ENCODE measurements at places on chromosomes 2 and 18.

DNA sequence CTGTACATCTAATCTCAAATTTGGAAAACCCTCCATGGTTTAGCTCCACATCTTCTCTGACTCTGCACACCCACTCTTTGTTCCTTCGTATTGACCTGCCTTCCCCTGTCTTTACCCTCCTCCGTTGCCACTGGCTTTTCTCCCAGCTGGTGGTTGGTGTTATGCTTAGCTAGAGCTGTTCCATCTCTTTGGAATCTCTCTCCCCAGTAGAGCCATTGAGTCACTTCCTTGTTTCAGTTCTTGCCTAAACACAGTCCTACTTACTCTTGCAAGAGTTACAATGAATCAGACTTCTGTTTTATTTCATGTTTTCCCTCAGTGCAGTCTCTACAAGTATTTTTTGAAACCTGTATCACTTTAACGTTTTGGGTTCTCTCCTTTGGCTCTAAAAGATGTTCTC is 263.9 kb downstream of the LTBP1 start:
- no peak for DNase-seq

DNA sequence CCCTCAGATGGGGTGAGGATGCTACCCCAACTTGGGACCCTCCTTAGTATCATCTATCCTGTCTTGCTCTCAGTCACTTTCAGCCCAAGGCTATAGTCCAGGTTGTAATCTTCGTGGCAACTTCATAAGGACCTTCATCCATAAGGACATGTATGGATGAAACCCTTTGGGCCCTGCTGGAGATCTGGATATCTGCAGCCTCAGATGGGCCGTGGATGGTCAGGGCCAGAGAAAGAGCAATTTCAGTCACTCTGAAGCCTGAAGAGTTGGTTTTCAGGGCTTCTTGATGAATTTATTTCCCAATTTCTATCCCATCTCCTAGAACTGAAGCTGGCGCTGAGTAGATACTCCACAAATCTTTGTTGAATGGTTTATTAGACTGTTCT is 28.7 kb downstream of the RHOB start:
- no peak for DNase-seq

GRCh38 chr2:218083352-218083676 is 14.3 kb downstream of the RUFY4 start:
- no peak for DNase-seq

DNA sequence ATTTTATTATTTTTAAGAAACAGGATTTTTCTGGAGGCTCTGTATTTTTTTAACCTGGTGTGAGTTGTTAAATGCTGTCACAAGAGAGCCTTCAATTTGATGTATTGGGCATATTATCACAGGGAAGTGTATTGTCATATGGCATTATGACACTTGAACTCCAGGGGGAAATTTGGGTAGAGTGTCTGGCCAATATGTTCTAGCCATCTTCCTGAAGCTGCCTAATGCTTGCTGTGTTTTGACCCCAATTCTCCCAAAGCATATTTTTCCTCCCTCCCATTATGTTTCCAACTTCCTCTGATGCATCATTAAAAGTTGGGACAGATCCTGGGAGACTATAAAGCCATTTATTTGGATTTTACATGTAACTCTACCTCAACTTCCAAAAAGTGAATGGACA is 214.1 kb upstream of the SESTD1 start:
- DNase-seq = no peak

DNA sequence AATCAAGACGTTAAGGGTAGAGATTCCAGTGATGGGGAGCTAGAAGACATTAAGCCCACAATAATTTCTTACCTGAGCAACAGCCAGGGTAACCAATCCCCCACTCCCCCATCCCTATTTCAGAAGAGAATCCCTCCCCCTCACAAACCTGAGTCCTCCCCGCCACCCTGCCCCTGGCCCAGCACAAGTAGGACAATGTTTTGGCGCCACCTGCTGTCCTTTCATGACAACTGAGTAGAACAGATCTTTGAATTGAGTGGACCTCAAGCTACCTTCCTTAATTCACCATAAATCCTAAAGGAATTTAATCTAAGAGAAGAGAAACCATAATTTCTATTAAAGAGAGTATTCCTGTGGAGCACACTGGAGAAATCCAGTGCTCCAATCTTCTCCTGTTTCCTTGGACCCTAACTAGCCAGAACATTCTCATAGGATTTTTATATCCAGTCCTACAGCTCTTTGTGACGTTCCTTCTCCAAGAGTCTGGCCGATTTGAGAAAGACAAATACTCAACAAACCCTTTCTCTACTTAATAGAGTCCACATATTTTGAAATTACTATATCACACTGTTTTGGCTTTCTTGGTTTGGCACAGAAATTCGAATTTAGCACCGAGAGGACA is 41.1 kb downstream of the NHEJ1 start:
- no peak for DNase-seq

DNA sequence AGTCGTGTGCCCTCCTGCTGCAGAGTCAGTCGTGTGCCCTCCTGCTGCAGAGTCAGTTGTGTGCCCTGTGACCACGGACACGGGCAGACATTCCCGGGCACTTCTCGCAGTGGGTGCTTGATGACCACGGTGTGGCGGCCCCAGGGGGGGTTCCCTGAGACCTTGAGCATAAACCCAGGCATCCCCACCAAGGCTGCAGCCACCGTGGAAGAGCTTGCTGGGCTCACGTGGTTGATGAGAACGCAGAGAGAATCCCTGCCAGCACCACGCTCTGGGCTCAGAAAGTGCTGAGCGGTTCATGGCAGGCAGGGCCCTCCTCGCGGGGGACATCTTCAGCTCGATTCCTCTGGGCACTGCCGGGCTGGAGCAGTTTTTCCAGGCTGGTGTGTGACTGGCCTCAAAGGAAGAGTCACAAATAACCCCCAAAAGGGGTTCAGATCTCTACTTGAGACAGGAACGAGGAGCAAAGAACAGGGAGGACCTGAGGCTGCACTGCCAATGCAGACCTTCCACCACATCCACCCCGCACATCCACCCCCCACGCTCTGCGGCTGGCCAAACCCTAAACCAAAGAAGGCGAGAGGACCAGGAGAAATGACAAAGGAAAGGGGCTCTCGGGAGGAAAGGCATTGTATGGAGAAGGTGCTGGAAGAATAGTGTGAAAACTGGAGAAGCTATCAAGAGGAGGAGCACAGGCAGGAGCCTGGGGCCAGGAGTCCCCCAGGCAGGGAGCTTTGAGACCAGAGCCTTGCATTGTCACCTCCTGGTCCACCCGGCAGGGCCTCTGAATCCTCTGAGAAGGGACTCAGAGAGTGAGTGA is 8.4 kb upstream of the PER2 start:
- no peak for DNase-seq

- DNase-seq = no peak
These were observed 33.1 kb upstream of the EN1 start for GRCh38 chr2:118880501-118880900.

DNA sequence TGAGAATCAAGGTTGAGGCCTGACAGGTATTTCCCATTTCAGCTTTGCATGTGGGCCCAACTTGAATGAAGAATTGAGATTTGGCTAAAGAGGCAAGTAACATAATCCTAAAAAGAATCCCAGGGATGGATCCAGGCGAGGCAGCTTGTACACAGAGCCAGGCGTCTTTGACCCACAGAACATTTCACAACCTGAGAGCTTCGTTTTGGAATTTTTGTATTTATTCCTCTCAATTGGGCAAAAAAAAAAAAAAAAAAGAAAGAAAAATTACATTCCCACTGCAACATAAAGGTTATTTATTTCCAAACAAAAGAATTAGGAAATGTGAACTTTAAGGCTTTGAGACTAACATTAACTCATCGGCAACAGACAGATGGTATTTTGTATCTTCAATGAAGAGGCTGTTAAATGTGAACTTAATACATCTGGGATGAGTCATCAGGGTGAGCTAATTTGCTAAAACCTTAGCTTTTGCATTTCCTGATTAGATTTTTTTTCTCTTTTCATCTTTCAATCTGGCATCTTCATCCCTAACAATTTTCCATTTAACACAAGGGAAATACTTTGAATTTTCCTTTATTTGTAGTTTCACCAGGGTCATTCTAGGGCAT is 478.5 kb upstream of the TNP1 start:
- DNase-seq = no peak

- no peak for DNase-seq
These were observed 508.7 kb upstream of the FAM98A start for GRCh38 chr2:34107811-34108210.

GRCh38 chr18:47513614-47514013 is 262.2 kb upstream of the SKOR2 start:
- no peak for DNase-seq

GRCh38 chr2:216583147-216583546 is 50.1 kb upstream of the IGFBP2 start:
- no peak for DNase-seq

GRCh38 chr2:227942965-227943364 is 71.5 kb downstream of the DAW1 start:
- no peak for DNase-seq

DNA sequence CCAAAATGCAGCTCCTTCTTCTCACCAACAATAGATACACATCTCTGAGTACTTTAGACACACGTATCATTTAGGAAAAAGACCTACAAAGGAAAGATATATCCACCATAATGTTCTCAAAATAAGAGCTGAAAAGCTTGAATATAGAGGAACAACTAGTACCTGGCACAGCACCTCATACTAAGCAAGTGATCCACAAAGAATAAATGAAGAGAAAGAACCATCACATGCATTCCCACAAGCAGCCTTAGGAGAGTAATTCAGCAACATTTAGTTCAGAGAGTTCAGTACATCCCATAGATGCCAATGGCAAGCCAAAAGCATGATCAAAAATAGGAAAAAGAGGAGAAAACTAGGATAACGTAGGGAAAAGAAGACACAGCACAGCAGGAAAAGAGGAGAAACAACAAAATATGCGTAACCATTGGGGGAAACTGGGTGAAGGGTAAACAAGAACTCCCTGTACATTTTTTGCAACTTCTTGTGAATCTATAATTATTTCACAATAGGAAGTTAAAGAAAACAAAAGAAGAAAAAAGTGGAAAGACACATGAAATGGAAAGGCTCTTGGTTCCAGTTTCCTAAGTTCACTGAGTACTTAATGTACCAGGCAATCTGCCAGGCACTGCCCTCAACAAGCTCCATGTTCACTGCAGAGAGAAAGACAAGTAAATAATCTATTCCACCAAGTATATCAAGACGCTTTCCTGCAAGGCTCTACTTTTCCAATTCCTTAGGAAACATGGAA is 22.3 kb downstream of the CLASP1 start:
- DNase-seq = no peak

DNA sequence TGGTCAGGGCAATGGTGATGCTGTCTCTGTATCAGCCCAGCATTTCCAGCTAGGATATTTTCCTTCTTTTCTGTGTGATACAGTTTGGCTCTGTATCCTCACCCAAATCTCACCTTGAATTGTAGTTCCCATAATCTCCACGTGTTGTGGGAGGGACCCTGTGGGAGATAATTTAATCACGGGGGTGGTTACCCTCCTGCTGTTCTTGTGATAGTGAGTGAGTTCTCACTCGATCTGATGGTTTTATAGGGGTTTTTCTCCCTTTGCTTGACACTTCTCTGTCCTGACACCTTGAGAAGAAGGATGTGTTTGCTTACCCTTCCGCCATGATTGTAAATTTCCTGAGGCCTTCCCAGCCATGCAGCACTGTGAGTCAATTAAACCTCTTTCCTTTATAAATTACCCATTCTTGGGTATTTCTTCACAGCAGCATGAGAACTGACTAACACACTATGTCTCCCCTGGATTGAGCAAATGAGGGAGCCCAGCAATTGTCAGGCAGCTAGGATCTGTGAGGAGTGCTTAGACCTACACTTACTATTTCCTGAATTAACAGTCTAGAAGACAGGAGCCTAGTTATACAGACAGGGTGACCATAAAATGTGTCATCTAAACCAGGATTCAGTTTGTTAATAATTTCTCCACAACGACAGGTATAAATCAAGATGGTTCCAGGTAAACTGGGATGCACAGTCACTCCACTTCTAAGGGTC is 6.0 kb downstream of the SCN2A start:
- no peak for DNase-seq

- DNase-seq = no peak
These were observed 15.4 kb upstream of the MSGN1 start for GRCh38 chr2:17800693-17801458.

- no peak for DNase-seq
These were observed 195.9 kb downstream of the SH3RF3 start for GRCh38 chr2:109324861-109325260.

DNA sequence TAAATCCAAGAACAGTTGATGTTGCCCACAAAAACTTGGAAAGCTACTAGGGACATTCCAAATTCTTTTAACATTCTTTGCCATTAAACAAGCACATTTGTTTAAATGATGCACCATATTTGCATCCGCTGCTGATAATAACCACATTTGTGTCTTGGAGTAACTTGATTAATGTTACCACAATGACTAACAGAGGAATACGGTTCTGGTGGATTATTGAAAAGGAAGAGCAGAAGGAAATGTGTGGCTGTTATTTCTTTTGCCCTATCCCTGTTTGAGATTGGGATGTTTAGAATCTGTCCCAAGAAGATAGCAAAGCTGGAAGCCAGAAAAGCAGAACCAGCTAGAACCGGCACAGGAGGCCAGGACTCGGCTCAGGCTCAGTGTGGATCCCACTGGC is 39.2 kb upstream of the RASGRP3 start:
- no peak for DNase-seq

GRCh38 chr2:24793761-24794435 is 673 bp downstream of the CENPO start:
- no peak for DNase-seq

GRCh38 chr2:20931346-20931745 is 108.4 kb upstream of the LDAH start:
- DNase-seq = no peak

DNA sequence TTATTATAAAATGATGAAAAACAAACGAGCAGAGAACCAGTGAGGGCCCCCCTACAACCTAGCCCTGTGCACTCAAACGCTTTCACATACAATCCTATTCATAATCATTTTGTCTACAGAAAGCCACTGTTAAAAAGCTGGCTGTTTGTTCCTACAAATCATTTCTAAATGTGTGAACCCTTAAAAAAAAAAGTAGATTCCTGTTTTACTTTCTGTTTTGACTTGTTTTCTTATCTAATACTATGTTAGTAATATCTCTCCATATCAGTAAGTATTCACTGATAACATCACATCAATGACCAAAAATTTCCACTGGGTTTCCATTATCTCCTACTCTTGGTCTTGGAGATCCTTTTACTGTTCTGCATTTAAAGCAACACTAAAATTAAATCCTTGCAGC is 128.8 kb upstream of the TTC39C start:
- no peak for DNase-seq

GRCh38 chr2:84631047-84631446 is 114.7 kb downstream of the DNAH6 start:
- no peak for DNase-seq

DNA sequence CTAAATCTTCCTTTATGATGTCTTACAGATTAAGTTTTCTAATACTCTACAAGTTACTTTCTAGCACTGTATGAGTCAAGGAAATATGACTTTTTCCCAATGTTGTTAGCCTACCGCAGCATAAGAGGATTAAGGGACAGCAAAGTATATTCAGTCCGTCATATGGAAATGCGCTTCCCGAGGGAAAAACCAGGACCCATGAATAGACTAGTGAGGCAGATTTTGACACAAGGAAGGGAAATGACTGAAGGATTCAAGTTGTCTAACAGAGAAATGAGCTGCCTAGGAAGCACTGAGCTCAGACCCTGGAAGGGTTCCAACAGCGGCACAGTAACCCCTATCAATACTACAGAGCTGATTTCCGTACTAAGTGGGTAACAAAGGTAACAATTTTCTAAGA is 12.0 kb downstream of the SEPTIN10 start:
- no peak for DNase-seq

GRCh38 chr2:82282111-82282882 is 1977.7 kb upstream of the LRRTM1 start:
- DNase-seq = no peak

All from stimulated activated CD4-positive, alpha-beta T cell treated with anti-CD3 and anti-CD28 coated beads, TNF-alpha, amount 100 ng/mL, for 1 hour (primary cell).